Smooth muscle cell of bladder (primary cell): ENCODE measurements at places on chromosomes 2 and 18. TPM values are rescaled to one million over a fixed set of nuclear protein-coding genes. Genes with fewer than 3 reads are reported as not detected.

Gene SKOR2
- not detected in 2 replicates for total RNA-seq

Gene DYNAP
- not detected in 2 replicates for total RNA-seq

Gene E2F6
- total RNA-seq, result 7.8 and 9.0 TPM in 2 replicates

Gene STAT4
- total RNA-seq, result 1.4 and 2.0 TPM in 2 replicates

Gene HTR2B
- total RNA-seq, result 6.0 and 10.8 TPM in 2 replicates

Gene RTTN
- total RNA-seq, result 13.2 and 15.2 TPM in 2 replicates

Gene CLEC4F
- total RNA-seq, result not detected in 2 replicates

Gene PRKAG3
- total RNA-seq, result not detected in 2 replicates

Gene OTOF
- under 0.01 and 0.14 TPM in 2 replicates for total RNA-seq

Gene DTNA
- 7.4 and 11.7 TPM in 2 replicates for total RNA-seq
